Stimulated activated naive CD8-positive, alpha-beta T cell treated with anti-CD3 and anti-CD28 coated beads, Interleukin-15, amount 100 ng/mL, for 72 hours (primary cell): ENCODE measurements at places on chromosomes 12 and 14.
A peak's percentile ranks its signal among the peaks of the same experiment; 100 is the strongest.

DNA sequence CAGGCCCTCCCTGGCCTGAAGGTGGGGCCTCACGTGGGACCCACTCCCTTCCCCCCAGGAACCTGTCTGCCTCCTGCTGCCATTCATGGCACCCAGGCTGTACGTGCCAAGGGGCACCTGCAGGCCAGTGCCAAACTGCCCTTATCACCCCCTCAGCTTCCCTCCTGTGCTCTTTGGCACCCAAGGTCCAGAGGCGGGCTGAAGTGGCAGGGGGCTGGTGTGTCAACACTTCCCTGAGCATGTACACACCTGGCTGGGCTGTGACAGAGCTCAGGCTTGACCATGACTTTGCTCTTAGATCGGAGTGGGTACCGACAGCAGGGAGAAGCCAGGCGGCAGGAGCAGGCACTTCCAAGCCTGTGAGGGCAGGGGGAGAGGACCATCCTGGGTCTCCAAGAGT, 41.6 kb downstream of the HSD17B6 start:
- DNase-seq, result no peak

- no peak for DNase-seq
Measured at GRCh38 chr12:29012673-29013072, 136.4 kb upstream of the FAR2 start.

DNA sequence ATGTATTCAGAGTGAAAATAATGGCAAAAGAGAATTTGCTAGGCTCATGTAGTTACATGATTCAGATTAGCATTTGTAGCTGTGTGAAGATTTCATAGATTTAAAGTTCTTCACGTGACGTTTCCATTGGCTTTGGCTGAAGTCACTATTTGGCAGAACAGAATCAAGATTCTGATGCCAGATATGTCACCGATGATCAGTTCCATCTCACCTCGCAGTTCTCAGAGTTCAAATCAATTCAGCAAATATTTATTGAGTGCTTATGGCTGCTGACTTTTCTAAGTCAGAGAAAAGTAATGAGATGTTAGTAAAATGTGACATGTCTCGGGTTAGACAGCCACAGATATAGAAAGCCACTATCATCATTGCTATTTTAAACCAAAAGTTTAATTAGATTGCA, 28.4 kb downstream of the ALX1 start:
- no peak for DNase-seq

GRCh38 chr14:33348510-33348909, 409.8 kb downstream of the NPAS3 start:
- no peak for DNase-seq

- peak; percentile 62 for DNase-seq
Measured at GRCh38 chr14:90235179-90235976, 21.0 kb upstream of the PSMC1 start.

- no peak for DNase-seq
Measured at GRCh38 chr14:74065746-74066575, 18.3 kb downstream of the ALDH6A1 start.

DNA sequence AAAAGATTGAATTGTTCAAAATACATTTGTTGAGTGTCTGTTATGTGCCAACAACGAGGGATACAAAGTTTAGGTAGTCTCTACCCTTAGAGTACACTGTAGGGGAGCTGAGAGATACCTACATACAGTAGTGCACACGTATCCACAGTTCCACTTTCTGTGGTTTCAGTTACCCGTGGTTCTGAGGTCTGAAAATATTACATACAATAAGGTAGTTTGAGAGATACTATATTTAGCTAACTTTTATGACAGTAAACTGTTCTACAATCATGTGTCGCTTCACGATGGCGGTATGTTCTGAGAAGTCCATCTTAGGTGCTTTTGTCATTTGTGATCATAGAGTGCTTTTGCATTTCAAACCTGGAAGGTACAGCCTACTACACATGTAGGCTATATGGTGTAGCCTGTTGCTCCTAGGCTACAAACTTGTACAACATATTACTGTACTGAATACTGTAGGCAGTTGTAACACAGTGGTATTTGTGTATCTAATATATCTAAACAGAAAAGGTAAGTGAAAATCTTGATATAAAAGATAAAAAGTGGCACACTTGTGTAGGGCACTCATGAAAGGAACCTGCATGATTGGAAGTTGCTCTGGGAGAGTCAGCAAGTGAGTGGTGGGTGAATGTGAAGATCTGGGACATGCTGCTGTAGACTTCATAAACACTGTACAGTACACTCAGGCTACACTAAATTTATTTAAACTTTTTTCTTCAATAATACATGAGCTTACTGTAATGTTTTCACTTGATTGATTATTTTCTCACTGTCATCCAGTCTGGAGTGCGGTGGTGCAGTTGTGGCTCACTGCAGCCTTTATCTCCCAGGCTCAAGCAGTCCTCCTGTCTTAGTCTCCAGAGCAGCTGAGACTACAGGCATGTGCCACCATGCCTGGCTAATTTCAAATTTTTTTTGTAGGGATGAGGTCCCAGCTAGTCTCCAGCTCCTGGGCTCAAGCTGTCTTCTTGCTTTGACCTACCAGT, 4.0 kb downstream of the CPSF6 start:
- no peak for DNase-seq

DNA sequence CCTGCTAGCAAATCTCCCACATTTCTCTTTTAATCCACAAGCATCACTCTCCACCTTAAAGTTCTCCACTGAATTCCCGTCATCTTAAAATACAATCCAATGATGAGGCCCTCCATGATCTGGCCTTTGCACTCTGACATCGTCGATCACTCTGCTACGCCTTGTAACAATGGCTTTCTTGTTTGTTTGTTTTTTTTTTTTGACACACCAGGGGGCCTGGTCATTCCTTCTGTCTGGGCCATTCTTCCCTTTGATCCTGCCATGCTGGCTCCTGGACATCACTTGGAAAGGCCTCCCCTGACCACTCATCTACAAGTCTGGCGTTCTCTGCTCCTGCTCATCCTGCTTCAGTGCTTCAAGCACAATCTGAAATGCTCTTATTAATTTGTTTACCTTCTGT, 233.5 kb downstream of the PPM1H start:
- DNase-seq, result no peak

GRCh38 chr12:96383991-96384390, 16.2 kb downstream of the CDK17 start:
- no peak for DNase-seq

DNA sequence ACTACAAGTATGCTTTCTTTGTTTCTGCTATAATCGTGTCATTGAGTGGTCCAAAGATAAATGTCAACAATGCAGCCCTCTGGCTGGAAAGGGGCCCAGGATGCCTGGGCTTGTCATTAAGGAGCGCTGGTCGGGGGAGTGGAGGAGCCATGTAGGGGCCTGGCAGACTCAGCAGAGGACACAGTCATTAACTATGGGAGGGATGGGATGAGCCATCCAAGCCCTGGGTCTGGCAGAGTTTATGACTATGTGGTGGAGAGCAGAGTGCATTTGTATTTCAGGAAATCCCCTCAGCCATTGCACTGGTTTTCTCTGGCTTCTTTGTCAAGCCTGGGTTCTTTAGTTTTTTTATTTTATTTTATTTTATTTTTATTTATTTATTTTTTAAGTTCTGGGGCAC, 243.1 kb downstream of the C12orf75 start:
- no peak for DNase-seq

- DNase-seq, result no peak
Measured at GRCh38 chr12:79615596-79616560, 74.9 kb downstream of the PAWR start.

DNA sequence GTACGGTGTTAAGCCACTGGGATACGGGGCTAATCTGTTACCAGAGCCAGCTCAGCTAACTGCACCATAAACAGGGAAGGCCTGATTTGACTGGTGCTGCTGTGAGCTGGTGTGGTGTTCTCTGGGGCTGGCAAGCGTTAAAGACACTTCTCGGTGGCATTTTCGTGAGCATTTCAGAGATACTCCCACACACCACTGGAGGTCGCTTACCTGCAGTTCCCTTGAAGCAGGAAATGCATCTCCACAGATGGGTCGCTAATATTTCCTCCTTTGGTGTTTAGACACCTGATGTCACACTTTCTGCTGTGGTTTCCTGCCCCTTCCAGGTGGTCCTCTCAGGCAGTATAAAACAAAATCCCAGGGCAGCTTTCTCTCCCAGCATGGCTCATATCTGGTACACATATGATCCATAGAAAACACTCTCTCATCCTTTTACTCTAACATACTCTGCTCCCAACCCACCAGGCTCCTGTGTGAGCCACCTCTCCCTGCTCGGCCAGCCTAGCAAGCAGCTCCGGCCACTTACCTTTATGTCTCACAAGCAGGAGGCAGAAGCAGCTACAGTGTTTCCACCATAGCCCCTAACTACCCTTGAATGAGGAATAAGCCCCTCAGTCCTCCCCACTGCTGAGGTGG, 129.9 kb upstream of the GRIN2B start:
- DNase-seq, result no peak

GRCh38 chr14:20490563-20490962, 14.8 kb upstream of the RNASE10 start:
- no peak for DNase-seq

GRCh38 chr12:26088998-26089397, 35.8 kb downstream of the BHLHE41 start:
- DNase-seq, result no peak

GRCh38 chr12:108305520-108305919, 33.6 kb downstream of the CMKLR1 start:
- DNase-seq, result no peak

GRCh38 chr12:21910657-21911056, 30.6 kb downstream of the ABCC9 start:
- DNase-seq, result no peak

DNA sequence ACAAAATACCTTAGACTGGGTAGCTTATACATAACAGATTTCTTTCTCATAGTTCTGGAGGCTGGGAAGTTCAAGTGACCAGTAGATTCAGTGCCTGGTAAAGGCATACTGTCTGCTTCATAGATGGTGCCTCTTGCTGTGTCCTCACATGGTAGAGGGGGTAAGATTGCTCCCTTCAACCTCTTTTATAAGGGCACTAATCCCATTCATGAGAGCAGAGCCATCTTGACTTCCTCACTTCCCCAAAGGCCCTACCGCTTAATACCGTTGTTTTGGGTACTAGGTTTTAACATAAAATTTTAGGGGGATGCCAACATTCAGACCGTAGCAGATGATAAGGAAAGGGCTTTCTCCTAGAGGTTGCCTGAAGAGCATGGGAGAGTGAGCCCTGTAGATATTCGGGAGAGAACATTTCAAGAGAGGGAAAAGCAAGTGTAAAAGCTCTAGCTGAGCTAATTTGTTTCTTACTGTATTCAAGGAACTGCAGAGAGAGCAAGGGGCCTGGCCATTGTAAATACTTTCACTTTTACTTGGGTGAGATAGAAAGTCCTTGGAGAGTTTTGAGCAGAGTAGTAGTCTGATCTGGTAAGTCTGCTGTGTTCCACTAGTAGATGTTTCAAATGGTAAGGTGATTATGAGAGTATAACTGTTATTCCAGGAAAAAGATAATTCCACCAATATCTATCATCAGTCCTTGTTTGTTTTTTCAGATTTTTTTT, 27.3 kb downstream of the FRS2 start:
- no peak for DNase-seq

DNA sequence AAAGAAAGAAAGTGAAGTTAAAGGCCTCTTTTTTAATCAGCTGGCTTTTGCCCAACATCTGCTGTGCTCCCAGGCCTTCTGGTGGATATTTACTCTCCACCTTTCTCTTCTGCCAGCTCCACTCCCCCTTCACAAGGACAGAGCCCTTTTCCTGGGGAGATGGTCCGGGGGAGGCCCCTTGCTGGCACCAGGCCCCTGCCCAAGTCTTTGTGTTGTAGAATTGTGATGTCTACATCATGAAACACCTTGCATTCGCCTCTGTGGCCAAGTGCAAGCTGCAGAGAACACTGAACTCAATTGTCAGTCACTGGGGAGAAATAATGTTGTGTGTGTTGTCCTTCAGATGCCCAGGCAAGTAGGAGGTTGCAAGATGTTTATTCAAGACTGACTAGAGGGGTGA, 150.3 kb downstream of the DPF3 start:
- no peak for DNase-seq

DNA sequence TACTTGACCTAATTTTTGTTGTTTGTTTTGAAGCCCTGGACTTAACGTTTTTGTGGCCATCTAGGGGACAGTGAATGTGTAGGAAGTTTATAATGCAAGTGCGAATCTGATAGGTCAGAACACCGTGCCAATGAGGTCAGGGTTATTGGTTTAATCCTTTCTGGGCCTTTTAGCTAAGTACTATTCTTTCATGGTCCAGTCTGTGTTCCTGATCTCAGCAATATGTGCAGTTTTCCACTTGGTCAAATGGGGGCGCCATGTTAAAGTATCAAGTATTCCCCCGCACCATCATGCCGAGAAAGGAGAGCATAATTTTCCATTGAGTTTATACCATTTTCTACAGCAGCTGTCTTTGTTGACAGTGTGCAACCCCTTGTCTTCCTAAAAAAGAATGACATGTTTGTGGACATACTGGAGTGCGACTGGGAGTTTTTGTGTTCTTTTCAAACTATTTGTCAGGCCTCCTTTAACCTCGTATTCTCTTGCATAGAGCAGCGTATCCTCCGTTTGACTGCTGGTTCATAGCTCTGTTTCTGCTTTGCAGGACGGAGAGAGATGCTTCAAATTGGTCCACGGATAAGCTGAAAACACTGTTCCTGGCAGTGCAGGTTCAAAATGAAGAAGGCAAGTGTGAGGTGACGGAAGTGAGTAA, 1.3 kb downstream of the AHSA1 start:
- DNase-seq, result peak; percentile 64

- no peak for DNase-seq
Measured at GRCh38 chr14:93173943-93174395, 10.7 kb downstream of the MOAP1 start.

- DNase-seq, result no peak
Measured at GRCh38 chr14:46571970-46572369, 79.6 kb downstream of the RPL10L start.

DNA sequence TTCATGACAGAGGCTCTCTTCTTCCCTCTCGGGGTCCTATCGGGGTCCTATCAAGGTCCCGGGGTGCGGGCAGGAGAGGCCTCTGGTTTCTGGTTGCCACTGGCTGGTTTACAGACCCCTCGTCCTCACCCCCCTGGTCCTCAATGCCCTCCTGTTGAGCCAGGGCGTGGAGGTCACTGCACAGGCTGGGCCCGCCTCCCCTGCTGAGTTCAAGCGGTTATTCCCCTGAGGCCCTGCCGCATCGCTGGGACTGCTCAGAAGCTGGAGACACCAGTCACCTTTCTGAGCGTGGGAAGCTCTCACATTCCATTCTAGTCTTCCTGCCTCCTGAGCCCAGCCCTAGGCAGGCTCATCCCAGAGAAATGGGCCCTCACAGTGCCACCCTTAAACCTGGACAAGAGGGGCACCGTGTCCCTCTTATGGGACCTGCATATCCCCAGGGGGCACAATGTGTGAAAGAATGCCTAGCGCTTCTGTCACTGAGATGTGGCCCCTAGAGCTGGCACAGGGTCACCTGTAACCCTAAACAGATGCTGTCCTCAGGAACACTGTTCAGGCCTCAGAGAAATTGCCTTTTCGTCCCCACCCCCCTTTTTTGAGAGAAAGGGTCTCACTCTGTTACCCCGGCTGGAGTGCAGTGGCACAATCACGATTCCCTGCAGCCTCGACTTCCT, 177.7 kb upstream of the RGS6 start:
- DNase-seq, result no peak
